NCI-H1436 treated with DMSO at 0.1 percent for 48 hours (cell line): ENCODE measurements at places on chromosomes 12 and 14.

- no peak for DNase-seq
Observed at GRCh38 chr14:59247801-59248584, 59.5 kb downstream of the DAAM1 start.

- DNase-seq = no peak
Observed at GRCh38 chr14:104101086-104101621, 15.7 kb downstream of the ASPG start.

GRCh38 chr12:110861729-110862128, 14.9 kb downstream of the CCDC63 start:
- DNase-seq = no peak

GRCh38 chr12:92193063-92193462, 47.4 kb upstream of the BTG1 start:
- no peak for DNase-seq

GRCh38 chr12:25347716-25348592, 97.2 kb upstream of the KRAS start:
- no peak for DNase-seq

GRCh38 chr12:122840580-122841513, 5.6 kb downstream of the HIP1R start:
- no peak for DNase-seq

- DNase-seq = no peak
Observed at GRCh38 chr14:72600551-72601330, 293.2 kb downstream of the DPF3 start.

DNA sequence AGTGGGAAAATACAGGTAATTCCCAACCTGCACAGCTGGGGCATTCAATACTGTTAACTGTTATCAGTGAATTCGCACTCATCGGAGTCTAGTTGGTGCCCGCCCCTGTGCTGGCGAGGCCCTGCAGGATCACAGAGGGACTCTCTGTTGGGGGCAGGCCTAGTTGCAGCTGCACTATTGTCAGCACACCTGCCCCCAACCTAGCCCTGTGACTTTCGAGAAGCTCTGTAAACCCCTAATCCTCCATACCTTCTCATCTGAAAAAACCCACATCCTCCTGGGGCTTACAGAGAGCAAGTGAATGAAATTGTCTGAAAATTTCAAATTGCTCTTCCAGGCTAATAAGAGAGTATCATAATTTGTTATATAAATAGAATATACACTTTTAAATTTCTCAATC, 132.2 kb upstream of the NUDT4 start:
- DNase-seq = no peak

DNA sequence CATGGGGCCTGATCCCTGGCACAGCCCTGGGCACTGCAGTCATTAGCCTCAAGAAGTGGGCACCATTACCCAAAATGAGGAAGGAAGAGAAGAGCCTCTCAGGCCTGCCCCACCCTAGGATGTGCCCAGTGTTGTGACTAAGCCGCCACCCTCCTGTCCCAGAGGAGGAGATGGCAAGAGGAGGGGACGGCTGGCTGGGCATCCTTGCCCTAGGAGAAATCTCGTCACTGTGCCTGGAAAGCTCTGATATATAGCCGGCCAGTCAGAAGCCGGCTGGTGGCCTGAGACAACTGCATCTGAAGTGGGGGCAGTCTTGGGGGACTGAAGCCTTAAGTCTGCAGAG, 115.2 kb downstream of the LGMN start:
- DNase-seq = no peak

DNA sequence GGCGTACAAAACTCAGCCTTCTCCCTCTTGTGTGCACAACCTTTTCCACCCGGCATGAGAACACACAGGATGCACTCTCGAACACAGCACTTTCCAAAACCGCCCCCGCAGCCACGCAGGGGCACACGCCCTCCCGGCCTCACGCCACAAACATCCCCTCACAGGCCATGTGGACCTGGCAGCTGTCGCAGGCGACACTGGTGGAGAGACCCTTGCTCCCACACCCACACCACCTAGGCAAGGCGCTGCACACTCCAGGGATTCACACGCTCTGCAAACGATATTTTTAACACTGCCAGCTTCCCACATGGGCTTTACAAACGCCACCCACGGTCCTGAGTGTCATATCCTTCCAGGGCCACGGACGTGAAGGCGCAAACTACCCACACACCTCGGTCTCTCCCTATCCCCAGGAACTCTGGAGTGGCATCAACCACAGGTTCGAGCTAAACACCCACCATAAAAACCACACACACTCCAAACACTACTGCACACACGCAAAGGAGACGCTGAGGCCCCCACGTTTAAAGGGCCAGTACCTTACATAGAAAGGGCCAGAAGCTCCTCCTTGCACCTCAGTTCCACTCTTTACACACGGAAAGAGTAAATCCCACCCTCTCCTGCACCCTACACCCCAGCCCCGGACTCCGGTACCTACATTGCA, 12.4 kb upstream of the ITGB7 start:
- no peak for DNase-seq

DNA sequence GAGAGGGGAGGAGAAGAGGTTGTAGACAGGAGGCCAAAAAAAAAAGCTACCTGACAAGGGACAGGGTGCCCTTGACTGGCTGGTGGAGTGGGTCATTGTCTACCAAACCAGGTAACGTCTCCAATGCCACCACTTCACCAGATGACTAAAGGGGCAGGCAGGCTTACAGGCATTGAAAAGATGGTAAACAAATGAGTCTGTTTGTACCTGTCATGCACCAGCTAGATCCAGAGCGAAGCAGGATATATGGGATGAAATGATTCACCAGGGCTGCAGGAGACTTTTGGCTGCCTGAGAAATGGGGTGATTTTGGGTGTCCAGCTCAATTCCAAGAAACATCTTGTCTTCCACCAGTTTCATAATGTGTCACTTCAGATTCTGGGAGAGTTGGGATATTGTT, 4.0 kb downstream of the C12orf54 start:
- DNase-seq = no peak

DNA sequence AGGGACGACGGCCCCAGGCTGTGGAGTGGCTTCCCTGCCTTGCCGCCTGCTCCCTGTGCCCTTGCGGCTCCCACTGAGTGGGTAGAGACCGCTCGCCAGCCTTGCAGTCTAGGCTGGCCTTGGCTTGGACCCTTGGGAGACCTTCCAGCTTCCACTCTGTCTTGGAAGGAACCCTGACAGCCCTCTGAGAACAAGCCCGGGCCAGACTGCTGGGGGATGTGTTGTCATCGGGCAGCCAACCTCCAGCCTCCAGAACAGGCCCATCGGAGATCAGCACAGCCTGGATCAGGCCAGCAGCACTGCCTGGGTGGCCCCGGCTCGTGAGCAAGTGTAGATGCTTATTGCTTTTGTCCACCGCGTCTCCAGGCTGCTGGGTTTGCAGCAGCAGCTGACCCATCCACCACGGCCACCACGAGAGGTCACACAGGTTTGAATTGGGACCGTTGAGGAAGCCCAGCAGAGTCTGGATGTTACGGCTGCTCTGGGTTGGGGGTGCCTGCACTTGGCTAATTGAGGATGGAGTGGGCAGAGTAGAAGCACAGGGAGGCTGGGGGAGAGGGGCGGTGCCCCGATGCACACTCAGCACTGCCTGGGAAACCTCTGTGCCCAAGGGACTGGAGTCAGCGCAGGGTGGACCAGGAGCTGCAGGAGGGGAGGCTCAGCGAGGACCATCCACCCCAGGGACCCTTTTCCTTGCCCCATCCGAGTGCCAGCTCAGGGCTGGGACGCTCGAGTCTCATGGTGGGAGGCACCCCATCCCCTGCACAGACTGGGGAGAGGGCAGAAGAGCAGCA, 55.5 kb downstream of the NOC4L start:
- DNase-seq = no peak

DNA sequence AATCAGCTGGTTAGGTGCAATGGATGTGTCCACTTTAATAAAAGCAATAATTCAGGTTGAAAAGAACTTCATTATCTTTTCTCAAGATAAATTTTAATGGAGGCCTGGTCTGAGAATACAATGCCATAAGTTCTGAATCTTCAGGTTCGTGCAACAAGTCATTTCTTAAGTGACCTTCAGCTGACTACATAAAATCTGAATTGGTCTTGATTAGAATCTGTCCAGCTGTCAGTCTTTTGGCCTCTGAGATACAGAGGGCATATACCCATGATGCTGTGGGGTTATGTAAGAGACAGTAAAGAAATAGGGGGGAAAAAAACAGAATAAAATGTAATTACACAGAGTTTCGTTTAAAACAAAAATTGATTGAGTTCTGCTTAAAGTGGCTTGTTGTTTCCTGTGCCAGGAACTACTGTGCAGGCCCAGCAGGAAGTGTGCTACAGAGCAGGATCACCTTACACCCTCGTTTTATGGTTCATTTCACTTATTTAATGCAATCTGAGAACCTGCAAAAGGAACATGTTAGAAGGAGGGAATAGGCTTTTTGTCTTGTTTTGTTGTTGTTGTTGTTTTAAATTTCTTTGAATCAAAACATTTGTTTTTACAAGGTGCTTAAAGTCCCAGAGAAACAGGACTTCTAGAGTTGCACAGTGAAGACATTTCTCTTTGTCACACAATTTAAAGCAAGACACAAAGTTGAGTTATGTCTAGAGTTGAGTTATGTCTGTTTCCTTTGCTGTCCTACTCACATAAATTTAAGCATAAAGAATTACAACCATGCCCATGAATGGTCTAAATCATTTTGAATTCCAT, 64.2 kb downstream of the LGR5 start:
- no peak for DNase-seq

GRCh38 chr14:49303946-49304516, 282.1 kb downstream of the RPS29 start:
- no peak for DNase-seq

GRCh38 chr12:22719745-22720144, 94.8 kb downstream of the ETNK1 start:
- DNase-seq = no peak

GRCh38 chr12:4331842-4332241, 10.8 kb downstream of the TIGAR start:
- no peak for DNase-seq

DNA sequence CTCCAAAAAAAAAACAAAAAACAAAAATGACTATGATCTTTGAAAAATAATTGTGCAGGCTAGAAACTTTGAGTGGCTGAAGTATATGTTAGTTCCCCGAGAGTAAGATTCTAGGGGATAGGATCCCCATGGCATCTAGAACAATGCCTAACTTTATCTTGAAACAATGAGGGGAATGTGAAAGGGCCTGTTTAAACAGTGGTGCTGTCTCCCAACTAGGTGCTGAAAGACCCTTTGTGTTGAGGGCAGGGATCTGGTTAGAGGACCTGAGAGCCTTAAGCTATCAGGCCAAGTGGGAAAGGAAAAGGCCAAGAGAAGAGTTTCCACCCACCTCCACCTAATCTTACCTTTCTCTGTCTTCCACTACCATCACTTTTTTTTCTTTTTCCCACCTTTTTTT, 6.8 kb upstream of the YLPM1 start:
- DNase-seq = no peak

- DNase-seq = no peak
Observed at GRCh38 chr14:58426670-58427280, 556 bp downstream of the TIMM9 start.

GRCh38 chr12:88108021-88108420, 33.9 kb downstream of the CEP290 start:
- DNase-seq = no peak

GRCh38 chr12:100904270-100904669, 109.7 kb downstream of the ANO4 start:
- DNase-seq = no peak

GRCh38 chr12:25459541-25459951, 93.5 kb downstream of the LMNTD1 start:
- no peak for DNase-seq

GRCh38 chr12:69008520-69008919, 75.5 kb upstream of the CPM start:
- peak; percentile 28 for DNase-seq

- DNase-seq = no peak
Observed at GRCh38 chr14:70148351-70148750, 40.4 kb downstream of the SLC8A3 start.

DNA sequence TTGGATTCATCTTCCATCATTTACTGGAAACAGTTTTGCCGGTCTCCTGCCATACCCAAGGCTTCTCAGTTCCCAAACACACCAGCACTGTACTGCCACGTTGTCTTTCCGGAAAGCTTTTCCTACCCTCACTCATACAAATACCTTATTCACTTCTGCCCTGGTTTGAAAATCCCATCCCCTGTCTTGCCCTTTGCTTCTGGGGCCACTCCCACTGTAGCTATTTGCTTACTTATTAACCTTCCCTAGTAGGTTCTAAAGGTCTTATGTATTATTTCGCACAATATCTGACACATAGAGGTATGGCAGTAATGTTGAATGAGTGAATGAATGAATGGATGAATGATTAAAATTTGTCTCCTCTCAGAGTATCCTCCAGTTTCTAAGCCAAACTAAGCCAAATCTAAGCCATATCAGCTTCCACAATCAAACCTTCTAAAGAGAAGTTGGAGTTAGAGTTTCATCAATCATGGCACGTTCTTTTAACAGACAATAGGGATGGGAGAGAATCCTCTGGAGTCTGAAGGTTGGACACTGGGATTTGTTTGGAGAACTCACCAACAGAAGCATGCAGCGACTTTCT, 18.6 kb downstream of the TSPAN8 start:
- no peak for DNase-seq

GRCh38 chr14:89440986-89441909, 24.2 kb upstream of the FOXN3 start:
- DNase-seq = no peak

DNA sequence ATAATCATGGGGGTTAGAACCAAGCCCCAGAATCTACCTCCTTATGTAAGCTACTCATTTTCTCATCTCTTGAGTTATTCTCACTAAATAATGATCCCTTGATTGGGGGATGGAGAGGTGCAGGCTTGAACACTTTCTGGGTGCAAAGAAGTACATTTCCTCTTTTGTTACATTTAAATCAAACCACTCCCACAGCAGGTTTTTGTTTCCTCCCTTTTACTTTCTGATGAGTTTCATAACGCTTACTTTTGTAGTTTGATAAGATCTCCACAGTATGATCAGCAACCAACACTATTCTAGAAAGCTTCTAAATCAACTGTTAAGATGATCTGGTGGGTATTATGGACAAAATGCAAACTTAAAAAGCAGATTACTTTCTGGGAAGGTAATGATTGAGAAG, 20.5 kb downstream of the VCPKMT start:
- no peak for DNase-seq

DNA sequence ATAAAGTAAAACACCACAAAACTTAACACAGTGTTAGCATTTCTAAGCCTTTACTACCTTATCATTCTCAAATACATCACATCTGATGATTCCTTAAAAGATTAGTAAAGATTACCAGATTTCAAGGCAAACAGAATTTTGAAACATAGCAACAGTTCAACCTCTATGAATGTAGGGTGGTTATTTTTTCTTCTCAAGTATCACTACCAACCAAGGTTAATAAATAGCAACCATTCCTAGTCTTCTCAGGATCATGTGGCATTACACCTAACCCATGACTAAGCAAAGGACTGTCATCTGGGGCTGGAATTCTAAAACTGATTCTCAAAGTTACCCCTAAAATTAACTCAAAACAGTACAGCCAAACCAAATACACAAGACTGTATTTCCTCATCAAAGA, 39.4 kb upstream of the CSRNP2 start:
- no peak for DNase-seq
